ENCODE measurements at places on chromosomes 4 and X.

DNA sequence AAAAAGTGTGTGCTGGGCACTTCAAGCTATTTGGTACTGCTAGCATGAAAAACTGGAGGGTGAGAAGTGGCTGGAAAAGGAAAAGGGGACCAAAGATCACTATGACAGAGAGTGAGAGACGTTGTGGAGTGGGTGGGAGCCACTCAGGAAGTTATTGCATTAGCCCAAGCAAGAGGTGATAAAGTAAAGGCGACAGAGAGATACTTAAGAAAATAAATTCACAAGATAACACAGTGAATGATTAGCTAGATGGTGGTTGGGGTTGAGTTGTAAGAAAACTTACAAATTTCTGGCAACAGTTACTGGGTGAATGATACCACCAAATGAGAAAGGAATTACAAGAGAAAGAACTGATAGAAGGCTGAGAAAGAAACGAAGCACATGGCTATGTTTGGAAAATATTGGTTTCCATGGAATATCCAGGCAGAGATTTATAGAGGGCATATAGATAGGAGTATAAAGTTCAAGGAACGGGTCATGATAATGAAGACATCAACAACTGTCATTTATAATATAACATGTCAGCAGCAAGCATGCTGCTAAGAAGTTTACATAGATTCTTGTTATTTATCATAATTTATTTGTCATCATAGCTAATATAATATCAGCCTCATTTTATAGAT is 60.7 kb downstream of the CASK start:
- DNase-seq = no peak

DNA sequence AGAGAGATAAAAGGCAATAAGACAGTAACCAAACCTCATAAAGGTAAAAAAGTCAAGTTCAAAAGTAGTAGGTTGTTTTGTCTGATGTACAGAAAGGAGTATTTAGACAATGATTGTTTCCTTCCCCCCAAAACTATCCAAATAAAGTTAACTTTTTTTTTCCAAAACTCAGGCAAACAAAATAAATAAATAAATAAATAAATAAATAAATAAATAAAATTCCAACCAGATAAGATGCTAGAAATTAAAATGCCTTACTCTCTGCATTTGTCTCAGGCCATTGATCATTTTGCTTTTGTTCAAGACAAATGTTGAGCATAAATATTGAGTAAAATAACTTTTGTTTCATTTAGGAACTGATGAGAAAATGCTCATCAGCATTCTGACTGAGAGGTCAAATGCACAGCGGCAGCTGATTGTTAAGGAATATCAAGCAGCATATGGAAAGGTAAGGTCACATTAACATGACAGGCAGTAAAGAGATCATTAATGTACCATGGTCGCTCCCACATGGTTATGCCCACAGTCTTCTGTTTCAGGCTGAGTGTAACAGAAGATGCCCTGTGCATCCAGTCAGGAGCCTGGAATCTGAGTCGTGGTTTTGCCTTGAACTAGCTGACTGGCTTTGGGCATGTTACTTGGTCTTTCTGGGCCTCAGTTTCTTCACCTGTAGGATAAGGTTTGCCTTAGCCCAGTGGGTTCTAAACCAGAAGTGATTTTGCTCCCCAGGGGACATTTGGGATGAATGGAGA is 27.3 kb downstream of the ANXA3 start:
- DNase-seq = no peak

DNA sequence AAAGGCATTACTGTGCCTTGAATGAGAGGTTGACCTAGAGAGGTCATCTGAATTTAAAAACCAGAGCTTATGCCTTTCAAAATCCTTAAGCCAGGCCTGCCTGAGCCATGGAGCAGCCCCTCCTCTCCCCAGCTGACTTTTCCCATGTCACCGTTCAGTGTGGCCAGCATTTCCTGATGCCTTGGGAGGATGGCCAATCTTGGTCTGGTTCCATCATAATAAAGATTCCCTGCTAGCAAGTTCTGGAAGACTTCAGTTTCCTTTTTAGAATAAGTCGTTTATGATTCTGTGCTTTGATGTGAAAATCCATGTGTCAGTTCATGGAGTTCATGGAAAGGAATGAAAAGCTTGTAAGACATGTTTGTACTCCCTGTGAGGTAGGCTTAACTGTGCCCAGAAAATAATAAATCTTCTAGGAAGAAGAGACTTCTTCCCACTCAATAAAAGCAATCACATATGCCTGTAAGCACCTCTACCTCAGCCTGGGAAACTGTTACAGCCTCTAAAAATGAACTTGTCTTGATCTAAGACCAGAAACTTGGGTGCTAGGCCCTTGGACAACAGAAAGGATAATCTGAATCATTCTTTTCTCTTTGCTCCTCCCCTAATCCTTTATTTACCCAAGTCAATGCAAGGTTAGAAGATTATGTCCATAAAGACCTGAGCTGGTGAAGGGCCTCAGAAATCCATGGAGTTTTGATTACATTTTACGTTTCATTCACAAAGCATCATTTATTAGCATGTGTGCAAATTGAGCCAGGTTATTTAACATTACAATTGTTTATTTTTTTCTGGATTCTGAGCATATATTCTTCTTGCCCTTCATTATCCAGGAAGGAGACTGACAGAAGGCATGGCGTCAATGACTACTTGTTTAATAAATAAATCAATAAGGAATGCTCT is 84.0 kb upstream of the TBC1D9 start:
- no peak for DNase-seq

GRCh38 chrX:40470830-40471429 is 109.8 kb upstream of the ATP6AP2 start:
- DNase-seq = no peak

GRCh38 chr4:10690185-10690907 is 5.8 kb upstream of the CLNK start:
- DNase-seq = no peak

DNA sequence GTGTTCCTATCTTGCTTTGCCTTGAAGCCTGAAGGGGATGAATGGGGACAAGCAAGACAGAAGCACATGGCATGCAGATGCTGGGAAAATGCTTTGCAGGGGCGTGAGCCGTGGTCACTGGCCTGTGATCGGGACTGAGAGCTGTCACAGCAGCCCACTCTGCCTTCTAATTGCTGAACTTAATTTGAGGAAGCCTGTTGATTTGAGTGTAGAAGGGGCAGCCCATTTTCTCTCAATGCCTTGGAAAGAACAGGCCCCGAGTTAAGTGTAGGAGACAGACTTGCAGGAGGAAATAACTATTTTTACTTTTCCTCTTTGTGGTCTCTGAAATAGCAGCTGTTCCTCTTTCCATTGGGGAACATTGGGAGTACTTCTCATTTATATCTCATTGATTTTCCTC is 26.1 kb upstream of the TBC1D1 start:
- no peak for DNase-seq

GRCh38 chrX:109773374-109773773 is 40.3 kb upstream of the ACSL4 start:
- DNase-seq = no peak

DNA sequence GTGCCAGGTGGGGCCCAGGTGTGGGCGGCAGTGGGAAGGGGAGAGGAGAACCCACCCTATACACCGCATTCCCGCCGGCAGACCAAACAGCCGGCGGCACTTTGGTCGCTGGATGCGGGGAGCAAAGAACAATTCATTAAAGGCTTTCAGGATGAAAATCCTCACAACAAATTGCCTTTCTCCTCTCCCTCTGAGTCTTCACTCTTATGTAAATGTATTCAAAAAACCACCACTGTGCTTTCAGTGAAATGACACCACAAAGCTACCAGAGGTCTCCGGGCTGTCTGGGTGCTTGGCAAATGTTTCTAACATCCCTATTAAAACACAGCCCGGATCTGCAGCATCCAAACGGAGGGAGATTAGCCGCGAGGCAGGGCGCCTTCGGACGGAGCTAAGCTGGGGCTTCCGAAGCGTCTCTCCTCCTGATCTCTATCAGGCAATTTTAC is 171.8 kb upstream of the TBL1X start:
- no peak for DNase-seq

All from thoracic aorta (tissue), 2 donors.